ENCODE measurements at places on chromosomes 3 and 15. TPM values are rescaled to one million over a fixed set of nuclear protein-coding genes. Genes with fewer than 3 reads are reported as not detected.

The ZNF860 gene
- 7.9 TPM for total RNA-seq

DNA sequence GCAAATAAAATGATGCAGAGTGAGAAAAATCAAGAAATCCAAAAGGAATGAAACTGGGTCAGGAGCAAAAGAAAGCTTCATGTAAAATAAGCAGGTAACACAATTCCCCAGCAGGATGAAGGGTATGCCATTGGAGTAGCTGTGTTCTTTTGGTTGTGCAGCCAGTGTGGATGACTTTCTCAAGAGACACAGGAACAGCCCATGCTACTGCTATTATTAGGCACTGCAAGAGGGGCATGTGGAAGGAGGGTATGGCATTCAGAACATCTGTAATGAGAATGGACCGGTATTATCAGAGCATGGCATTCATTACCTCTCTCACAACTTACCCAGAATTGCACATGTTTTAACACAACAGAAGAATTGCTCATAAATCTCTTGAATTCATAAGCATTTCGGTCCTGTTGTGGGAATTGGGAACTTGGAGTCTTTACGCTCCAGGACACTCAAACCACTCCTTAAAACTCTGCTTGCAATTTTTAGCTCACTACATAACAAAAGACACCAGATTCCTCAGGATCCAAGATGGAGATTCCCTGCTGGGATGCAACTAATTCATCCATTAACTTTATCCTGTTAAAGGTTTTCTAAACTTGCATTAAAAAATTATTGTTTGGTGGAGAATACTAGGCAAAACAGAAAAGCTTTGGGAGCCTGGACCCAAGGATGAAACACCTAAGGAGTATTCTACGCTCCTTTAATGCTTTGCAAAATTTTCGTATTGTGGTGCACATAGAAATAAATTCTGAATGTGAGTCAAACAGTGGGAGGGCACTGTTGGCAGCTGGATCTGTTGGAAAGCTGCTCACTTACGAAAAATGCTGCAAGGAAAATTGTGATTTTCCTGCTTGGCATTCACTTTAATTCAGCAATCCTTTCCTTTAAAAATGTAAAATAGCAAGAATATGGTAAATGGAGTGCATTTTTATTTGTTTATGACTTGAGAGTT lies 34.6 kb upstream of the CDIN1 start:
- DNase-seq = no peak
- no peak overlapping the region for H3K4me3 ChIP-seq
- no peaks in the 10 kb centered on the region for H3K36me3 ChIP-seq
- H3K27me3 ChIP-seq = no peaks in the 10 kb centered on the region

- no peaks in the 10 kb centered on the region for H3K4me1 ChIP-seq
- H3K27me3 ChIP-seq = no peaks in the 10 kb centered on the region
- DNase-seq = no peak
- no peak overlapping the region for H3K4me3 ChIP-seq
Measured at GRCh38 chr15:86162641-86163040, 83.0 kb downstream of the AGBL1 start.

GRCh38 chr3:22922317-22922716 lies 280.8 kb upstream of the UBE2E2 start:
- no peaks in the 10 kb centered on the region for H3K36me3 ChIP-seq
- H3K27me3 ChIP-seq = no peaks in the 10 kb centered on the region
- H3K27ac ChIP-seq = no peak overlapping the region
- peaks cover 34% of the 10 kb centered on the region for H3K4me1 ChIP-seq
- peak; percentile 71 for DNase-seq

Data from PC-3 (cell line).